ENCODE measurements at places on chromosomes 1 and 21. TPM values are rescaled to one million over a fixed set of nuclear protein-coding genes. Genes with fewer than 3 reads are reported as not detected.

Gene GBP7
- total RNA-seq, result not detected

Gene HRNR
- total RNA-seq, result not detected

Gene ESPN
- 1.1 TPM for total RNA-seq

Gene PLCH2
- total RNA-seq, result 14.0 TPM

Gene CD101
- total RNA-seq, result 1.9 TPM

Gene TMEM82
- not detected for total RNA-seq

Gene LCE1F
- not detected for total RNA-seq

Gene CD1B
- total RNA-seq, result not detected

Gene KDF1
- not detected for total RNA-seq

Gene LCE2D
- total RNA-seq, result not detected

Gene TMEM52
- total RNA-seq, result not detected

Gene FCRL5
- not detected for total RNA-seq

Gene CD34
- total RNA-seq, result not detected

Gene CAPZA1
- total RNA-seq, result 249 TPM

Gene ARHGAP30
- total RNA-seq, result 314 TPM

Gene AQP10
- not detected for total RNA-seq

Gene SYTL1
- total RNA-seq, result 104 TPM

Gene OR14K1
- total RNA-seq, result not detected

Gene CFH
- 2.5 TPM for total RNA-seq

Gene FCER1G
- 2.9 TPM for total RNA-seq

Gene NUCKS1
- total RNA-seq, result 135 TPM

Gene PIGM
- 5.9 TPM for total RNA-seq

Gene A3GALT2
- not detected for total RNA-seq

Gene ADAR
- total RNA-seq, result 429 TPM

Gene CXADR
- 0.39 TPM for total RNA-seq

Gene LCE1B
- not detected for total RNA-seq

Gene HES5
- total RNA-seq, result not detected

Gene NCMAP
- not detected for total RNA-seq

Gene SETD4
- total RNA-seq, result 18.4 TPM

Gene UTS2
- total RNA-seq, result not detected

Gene ABCB10
- total RNA-seq, result 31.2 TPM

Gene MYCL
- not detected for total RNA-seq

Gene DPT
- total RNA-seq, result not detected

Gene PARS2
- total RNA-seq, result 5.6 TPM

Gene RGS4
- total RNA-seq, result not detected

Gene CYP4X1
- total RNA-seq, result not detected

Gene TRAPPC10
- total RNA-seq, result 97.1 TPM

Gene C8A
- total RNA-seq, result not detected

Gene BRINP3
- not detected for total RNA-seq

Gene SPRR4
- total RNA-seq, result not detected

Gene LPAR3
- 1.0 TPM for total RNA-seq

Gene MFAP2
- not detected for total RNA-seq

Gene LCA5L
- total RNA-seq, result 0.07 TPM

Gene SPATA46
- not detected for total RNA-seq

Gene ATP1A4
- total RNA-seq, result not detected

Gene PADI2
- not detected for total RNA-seq

Gene RAB3B
- total RNA-seq, result not detected

Gene LCE2C
- not detected for total RNA-seq

Gene UBXN11
- total RNA-seq, result 33.8 TPM

Gene GJA8
- not detected for total RNA-seq

Gene EXTL1
- total RNA-seq, result not detected

Gene HMCN1
- 0.10 TPM for total RNA-seq
